Head of caudate nucleus (tissue), 42 donors: ENCODE measurements at places on chromosomes 4 and X.

GRCh38 chrX:39159921-39160507, 358.8 kb downstream of the MID1IP1 start:
- no peak for DNase-seq

GRCh38 chrX:154517101-154517781, 1.2 kb upstream of the FAM3A start:
- peak; percentile 41 for DNase-seq

DNA sequence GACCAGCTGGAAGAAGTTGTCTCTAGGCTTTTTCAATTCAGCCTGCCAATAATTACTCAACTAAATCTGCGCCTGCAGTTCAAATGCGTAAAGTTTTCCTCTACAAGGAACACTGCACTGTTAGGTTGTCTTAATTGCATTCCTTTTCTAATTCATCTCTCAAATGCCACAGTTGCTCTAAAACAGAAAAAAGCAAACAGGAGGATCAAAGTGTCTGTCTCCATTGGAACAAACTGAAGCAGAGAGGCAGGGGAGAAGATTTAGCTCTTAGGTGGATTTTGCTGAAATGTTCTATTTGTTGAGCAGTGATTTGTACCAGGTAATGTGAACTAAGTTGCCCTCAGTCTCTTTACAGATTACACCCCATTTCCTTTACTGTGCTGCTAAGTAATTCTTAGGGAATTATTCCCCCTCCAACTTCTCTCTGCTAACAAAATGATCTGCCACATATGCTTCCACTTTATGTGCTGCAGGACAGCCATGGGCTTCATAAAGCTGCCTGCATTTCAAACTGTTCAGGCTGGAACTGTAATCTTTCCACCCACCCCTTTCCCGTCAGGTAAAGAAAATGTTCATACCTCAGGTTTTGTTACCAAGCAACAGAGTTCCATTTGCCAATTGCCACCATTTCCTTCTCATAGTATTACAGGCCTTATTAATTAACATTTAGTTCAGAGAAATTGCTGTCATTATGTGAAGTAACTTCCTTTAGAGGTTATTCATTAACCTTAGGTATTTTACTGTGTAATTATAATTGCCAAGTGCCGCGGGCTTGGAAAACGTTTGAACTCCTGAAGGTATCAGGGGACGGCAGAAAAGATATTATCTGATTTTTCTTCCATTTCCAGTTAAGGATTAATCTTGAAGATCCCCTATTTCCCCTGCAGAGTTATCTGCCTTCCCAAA, 149.3 kb downstream of the SPRY1 start:
- no peak for DNase-seq

GRCh38 chr4:146776691-146777090, 138.0 kb downstream of the POU4F2 start:
- DNase-seq = no peak

DNA sequence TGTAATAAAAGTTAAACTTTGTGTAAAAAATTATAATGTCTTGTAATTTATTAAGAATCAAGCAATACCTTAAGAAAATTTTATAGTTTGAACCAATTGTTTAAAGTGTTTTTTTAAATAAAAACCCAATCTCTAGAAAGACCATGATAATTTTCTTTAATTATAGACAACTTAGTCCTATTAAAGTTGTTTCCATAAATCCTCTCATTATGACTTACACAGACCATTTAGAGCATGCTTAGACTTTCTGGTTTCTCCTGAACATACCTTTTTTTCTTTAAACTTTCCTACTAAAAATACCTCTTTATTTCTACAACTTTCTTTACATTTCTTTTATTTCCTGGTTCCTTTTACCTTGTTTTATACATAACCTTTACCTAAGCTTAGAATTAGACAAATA, 837.4 kb downstream of the PCDH19 start:
- no peak for DNase-seq

- no peak for DNase-seq
Measured at GRCh38 chr4:99144587-99144986, 490 bp upstream of the ADH4 start.

GRCh38 chr4:20493761-20494353, 206.4 kb upstream of the PACRGL start:
- DNase-seq = no peak

DNA sequence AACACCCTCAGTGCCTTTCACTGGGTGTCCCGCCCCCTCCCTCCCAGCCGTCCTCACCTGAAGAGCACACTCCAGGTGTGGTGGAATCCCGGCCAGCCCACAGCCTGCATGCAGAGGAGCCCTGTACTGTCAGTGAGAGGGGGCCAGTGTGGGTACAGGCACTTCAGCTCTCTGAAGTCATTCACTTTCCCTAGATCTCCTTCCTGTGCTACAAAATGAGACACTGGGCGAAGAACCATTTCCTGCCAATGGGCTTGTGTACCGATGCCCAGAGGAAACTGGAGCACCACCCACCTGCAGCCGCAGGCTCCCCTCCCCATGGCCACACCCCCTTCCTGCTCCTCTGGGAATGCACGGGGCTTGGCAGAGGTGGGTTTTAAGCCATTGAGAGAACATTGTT, 73.9 kb upstream of the C4orf50 start:
- DNase-seq = no peak

- no peak for DNase-seq
Measured at GRCh38 chrX:39905538-39905891, 192.2 kb downstream of the BCOR start.

DNA sequence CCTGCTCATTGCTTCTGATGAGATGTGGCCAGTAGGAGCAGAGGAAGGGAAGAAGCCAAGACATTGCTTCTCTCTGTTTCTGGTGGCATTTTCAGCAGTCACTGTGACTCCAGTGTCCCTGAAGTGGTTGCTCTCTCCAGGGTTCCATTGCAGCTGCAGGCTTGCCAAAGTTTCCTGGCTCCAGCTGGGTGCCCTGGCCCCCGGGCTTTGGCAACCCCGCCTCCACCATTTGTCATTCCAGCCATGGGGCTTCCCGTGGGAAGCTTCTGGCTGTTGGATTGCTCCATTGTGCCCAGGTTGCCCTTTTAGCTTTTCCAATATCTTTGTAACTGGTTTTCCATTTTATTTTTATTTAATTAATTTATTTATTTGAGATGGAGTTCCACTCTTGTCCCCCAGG, 12.7 kb downstream of the FGFBP1 start:
- DNase-seq = no peak

- peak; percentile 10 for DNase-seq
Measured at GRCh38 chr4:162274354-162274753, 110.6 kb upstream of the FSTL5 start.

DNA sequence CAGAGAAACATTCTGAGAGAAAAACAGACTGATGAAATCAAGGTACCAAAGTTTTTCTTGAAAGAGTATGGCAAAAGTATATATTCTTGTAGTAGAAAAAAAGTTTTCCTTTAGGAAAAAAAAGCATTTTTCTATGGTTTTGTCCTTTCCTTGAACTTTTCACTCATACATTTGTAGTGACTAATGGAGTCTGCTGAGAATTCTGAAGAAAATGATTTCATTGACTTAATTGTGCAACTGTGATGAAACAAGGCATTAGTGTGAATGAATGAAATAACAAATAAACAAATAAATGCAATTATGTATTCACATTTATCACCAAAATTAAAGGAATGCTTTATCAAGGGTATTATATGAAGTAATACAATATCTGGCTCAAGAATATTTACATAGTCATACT, 5.7 kb downstream of the CSN1S1 start:
- no peak for DNase-seq

- DNase-seq = no peak
Measured at GRCh38 chr4:102554992-102555391, 53.8 kb downstream of the NFKB1 start.

GRCh38 chr4:69617083-69617694, 22.3 kb downstream of the UGT2A2 start:
- no peak for DNase-seq

DNA sequence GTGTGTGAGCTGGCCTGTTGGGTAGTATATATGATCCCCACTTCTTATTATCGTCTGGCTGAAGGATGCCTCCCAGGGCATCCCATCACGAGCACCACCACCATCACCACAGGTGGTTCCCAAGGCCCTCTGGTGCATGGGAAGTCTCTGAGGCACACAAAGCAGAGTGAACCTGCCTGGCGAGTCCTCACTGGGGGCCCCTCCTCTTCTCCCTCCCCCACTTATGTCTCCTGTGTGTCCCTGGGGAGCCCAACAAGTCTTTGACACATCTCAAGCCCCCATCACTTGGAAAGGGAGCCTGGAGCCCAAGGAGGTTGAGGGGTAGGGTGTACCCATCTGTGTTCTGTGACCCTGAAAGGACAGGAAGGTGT, 45.5 kb upstream of the NKX1-1 start:
- DNase-seq = no peak

GRCh38 chr4:64205376-64205775, 203.9 kb downstream of the TECRL start:
- DNase-seq = no peak

GRCh38 chr4:105765690-105766407, 57.3 kb downstream of the GSTCD start:
- DNase-seq = no peak

DNA sequence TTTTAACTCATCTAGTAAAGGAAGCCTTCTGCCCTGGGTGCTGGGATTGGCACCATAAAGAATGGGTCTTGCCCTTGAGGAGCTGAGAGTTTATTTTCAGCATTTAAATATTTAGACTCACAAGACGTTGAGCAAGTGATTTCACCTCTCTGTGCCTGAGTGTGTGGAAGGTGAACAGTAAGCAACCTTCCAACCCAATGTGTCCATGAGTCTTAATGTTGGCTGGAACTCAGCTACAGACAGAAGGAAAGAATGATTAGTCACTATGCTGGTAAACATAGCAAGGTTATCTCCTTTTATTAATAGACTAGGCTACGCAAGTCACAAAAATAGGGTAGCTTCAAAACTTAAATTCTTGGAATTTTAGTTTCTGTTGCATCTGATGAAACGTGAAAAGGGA, 277.4 kb upstream of the GATB start:
- no peak for DNase-seq

- DNase-seq = no peak
Measured at GRCh38 chrX:143378851-143379250, 138.4 kb downstream of the SPANXN3 start.

DNA sequence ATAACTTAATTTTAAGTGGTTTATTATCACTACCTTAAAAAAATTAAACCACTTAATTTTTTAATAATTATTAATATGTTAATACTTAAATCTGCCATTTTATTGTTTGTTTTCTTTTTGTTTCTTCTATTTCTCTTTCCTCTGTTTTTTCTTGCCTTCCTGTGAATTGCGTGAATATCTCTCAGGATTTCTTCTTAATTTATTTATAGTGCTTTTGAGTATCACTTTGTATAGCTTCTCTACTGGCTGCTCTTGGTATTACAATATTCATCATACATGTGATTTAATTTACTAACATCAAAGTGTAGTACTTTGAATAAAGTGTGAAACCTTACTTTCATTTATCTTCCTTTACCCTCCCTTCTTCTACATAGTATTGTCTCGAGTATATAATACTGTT, 349.5 kb upstream of the CPXCR1 start:
- no peak for DNase-seq
